ENCODE measurements at places on chromosomes 2 and 18.

- DNase-seq = no peak
These were observed 12.6 kb downstream of the ITPRID2 start for GRCh38 chr2:181904022-181904632.

DNA sequence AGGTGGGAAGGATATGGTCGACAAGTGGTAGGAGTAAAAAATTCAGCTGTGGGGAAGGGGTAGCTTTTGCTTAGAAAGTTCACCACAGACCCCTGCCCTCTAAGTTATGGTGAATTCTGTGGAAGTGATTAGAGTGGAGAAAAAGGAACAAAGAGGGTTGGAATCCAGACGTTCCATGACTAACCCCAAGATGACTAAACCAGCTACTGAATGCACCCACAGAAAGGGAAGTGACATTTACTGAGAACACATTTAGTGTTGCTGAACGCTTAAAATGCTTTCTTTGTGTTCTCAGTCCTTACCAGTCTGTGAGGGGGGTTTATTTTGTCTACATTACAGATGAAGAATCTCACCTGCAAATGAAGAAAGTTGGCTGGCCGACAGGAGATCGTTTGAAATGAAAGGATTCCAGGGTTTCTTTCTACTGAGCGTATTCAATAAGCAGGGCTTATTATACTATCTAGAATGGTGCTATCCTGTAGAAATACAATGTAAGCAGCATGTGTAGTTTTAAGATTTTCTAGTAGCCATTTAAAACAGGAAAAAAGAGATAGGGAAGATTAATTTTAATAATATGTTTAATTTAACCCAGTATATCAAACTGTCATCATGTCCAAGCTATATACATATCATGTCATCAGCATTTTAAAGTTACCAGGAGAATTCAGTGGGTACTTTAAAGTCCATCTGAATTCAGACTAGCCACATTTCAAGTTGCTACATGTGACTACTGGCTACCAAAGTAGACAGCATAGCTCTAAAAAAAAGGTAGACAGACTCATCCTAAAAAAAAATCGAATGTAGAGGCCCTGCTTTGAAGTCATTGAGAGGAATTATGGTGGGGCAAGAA lies 60.1 kb downstream of the LIMS1 start:
- DNase-seq = no peak

DNA sequence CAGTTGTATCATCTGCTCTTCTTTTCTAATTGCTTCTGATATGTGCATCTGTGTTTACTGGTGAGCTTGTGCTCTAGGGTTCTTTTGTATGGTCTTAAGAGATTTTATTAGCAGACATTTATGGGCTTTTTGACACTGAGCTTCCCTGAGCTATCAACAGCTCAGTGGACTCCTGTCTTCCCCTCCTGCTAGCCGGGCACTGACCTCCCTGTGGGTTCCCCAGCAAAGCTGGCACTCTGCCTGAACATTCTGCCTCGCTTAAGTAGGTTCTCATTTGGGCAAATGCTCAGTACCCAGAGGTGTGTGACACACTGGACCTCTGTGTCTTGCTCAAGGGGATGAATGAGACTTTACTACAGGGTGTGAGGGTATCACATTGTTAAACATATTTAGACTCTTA lies 15.8 kb downstream of the TRAF3IP1 start:
- DNase-seq = no peak

GRCh38 chr2:239990966-239991365 lies 34.2 kb downstream of the NDUFA10 start:
- DNase-seq = no peak

DNA sequence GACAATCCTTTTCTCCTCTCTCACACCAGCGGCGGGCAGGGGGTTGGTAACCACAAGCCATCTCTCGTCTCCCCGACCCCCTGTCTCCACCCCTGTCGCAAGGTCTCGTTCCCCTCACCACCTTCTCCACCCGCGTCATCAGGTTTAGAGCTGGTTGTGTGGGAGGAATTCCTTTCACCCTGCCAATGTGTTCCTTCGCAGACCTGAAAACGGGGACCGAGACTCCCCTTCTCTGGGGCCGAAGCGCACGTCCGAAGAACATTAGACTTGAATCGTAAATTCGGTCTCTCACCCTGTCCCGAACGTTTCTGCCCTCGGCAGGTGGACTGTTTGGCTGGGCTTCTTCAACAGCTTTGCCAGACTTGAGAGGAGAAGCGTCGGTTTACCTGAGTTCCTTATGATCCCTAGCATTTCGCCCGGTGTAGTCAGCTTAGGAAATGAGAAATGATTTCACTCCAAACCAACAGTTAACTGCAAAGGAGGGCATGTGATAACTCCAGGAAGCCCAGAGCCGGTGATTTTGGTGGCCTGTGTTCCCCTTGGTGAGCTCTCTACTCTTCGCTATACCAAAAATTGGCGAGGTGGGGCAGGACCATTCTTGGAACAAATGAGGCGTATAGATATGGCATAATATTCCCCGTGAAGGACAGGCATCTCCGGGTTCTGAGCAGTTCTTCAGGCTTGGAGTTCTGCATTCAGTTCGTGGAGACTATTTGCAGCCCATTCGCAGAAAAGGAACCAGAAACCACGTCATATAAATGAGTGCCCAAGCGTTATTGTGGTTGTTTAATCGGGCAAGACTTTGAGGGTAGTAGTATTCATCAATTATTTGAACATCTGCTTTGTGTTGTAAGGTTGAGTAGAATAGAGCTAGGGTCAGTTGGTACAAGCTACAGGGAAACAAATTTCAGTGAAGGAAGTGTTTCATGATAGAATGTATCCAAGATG lies 694 bp downstream of the CFAP36 start:
- DNase-seq = no peak

DNA sequence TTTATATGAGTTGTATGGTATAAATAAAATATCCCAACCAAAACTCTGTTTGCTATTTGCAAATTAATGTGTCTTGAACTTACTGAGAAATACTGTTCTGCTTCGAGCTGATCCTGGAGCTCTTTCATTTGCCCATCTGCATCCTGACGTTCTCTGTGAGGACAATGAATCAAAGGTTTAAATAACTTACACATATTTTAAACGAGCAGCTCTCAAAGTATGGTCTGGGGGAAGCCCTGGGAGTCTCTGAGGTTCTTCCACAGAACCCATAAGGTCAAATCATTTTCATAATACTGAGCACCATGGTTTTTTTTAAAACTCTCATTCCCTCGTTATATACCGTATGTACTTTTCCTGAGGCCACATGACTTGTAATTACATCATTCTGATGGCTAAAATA lies 46.7 kb downstream of the SLC66A3 start:
- DNase-seq = no peak

All from left hindlimb (tissue), 1 donor.